SJCRH30 (cell line): ENCODE measurements at places on chromosomes 3 and 15. TPM values are rescaled to one million over a fixed set of nuclear protein-coding genes. Genes with fewer than 3 reads are reported as not detected.
A peak's percentile ranks its signal among the peaks of the same experiment; 100 is the strongest.

DNA sequence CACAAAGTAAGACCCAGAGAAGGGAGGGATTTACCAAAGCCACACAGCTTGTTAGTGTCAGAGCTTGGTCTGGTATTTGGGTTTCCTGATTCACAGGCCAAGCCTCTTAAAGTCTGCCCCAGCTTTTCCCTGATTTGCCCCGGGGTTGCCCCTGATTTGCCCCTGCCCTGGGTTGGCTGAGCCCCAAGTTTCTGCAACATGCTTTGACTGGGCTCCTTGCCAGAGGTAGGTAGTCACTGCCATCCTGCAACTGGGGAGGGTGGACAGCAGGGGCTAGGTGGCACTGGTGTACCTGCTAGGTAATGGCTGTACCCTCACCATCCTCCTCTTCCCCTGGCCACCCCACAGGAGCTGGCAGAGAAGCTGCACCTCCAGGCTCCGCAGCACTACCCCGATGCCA lies 2.5 kb downstream of the MPI start:
- H3K4me3 ChIP-seq, result no peak overlapping the region
- H3K27ac ChIP-seq, result no peak overlapping the region
- H3K27me3 ChIP-seq, result no peaks in the 10 kb centered on the region

- H3K27me3 ChIP-seq, result no peaks in the 10 kb centered on the region
- peaks cover 18% of the 10 kb centered on the region for H3K4me1 ChIP-seq
- peak; percentile 29 for DNase-seq
- no peak overlapping the region for H3K27ac ChIP-seq
Measured at GRCh38 chr15:39430389-39430788, 150.5 kb upstream of the THBS1 start.

GRCh38 chr3:195591852-195592251 lies 8.1 kb upstream of the APOD start:
- no peaks in the 10 kb centered on the region for H3K4me1 ChIP-seq
- no peaks in the 10 kb centered on the region for H3K27me3 ChIP-seq
- H3K36me3 ChIP-seq, result no peaks in the 10 kb centered on the region
- no peak overlapping the region for H3K4me3 ChIP-seq
- no peak for DNase-seq

- no peak for DNase-seq
- H3K27ac ChIP-seq, result no peak overlapping the region
- H3K36me3 ChIP-seq, result no peaks in the 10 kb centered on the region
- no peaks in the 10 kb centered on the region for H3K4me1 ChIP-seq
Measured at GRCh38 chr3:31668242-31668641, 135.5 kb downstream of the STT3B start.

- no peaks in the 10 kb centered on the region for H3K36me3 ChIP-seq
- H3K4me1 ChIP-seq, result no peaks in the 10 kb centered on the region
- no peaks in the 10 kb centered on the region for H3K27me3 ChIP-seq
- H3K27ac ChIP-seq, result no peak overlapping the region
- no peak for DNase-seq
Measured at GRCh38 chr3:70049761-70050160, 50.2 kb downstream of the SAMMSON start.

GRCh38 chr3:31354373-31354772 lies 178.4 kb upstream of the STT3B start:
- H3K36me3 ChIP-seq, result no peaks in the 10 kb centered on the region
- no peaks in the 10 kb centered on the region for H3K27me3 ChIP-seq
- no peak overlapping the region for H3K27ac ChIP-seq
- H3K4me1 ChIP-seq, result no peaks in the 10 kb centered on the region

DNA sequence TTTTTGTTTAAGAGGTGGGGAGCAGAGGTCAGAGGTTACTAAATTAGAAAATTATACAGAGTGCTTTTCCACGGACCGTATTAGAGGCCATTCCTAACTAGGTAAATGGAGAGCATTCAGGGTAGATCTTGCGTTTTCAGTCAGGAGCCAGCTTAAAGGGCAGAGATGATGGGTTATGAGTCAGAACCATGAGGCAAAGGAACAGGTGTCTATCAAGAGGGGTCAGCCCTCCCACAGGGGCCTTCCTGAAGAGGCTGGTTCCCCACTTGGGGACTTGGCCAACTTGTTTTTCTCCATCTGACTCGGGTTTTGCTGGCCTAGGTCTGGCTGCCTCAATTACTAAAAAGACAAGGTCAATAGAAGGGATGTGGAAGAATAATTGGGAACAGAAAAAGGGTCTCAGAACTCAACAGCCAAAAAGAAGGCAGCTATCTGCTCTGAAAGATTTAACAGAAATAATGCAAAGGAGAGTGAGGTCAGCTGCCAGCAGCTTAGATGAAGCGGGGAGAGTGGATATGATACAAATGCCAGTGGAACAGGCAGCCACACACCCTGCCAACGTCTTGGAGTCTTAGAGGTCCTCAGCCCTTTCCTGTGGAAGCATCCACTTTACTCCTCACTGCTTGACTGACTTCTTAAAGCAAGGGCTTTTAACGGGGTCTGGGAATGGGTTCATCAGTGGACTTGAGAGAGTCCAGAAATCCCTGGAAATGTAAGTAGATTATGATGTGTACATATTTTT lies 17.6 kb downstream of the MTMR14 start:
- no peaks in the 10 kb centered on the region for H3K27me3 ChIP-seq
- no peak overlapping the region for H3K27ac ChIP-seq
- H3K36me3 ChIP-seq, result peaks cover 30% of the 10 kb centered on the region
- DNase-seq, result peak; percentile 28
- no peaks in the 10 kb centered on the region for H3K4me1 ChIP-seq

DNA sequence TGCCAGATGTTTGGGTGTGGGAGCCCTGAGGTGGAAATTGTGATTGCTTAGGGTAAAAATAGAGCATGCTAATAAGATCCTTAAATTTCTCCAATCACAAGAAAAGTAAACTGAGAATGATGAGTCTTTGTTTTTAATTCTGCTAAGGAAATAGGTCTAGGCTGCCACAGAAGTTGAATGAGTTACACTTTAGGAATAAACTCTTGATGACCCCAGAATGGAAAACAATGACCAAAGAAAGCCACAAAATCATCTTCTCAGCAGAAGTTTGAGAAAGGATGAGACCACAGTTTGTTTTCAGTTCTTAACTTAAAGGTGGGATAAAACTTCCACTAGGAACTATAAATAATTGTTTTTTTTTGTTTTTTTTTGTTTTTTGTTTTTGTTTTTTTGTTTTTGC lies 164.6 kb upstream of the BCL6 start:
- no peak overlapping the region for H3K4me3 ChIP-seq
- DNase-seq, result no peak
- H3K4me1 ChIP-seq, result no peaks in the 10 kb centered on the region
- H3K27me3 ChIP-seq, result no peaks in the 10 kb centered on the region

- no peaks in the 10 kb centered on the region for H3K36me3 ChIP-seq
- peaks cover 21% of the 10 kb centered on the region for H3K4me1 ChIP-seq
- peak; percentile 35 for DNase-seq
- H3K27ac ChIP-seq, result no peak overlapping the region; the same call in 1 of the 2 replicates
- H3K4me3 ChIP-seq, result no peak overlapping the region
- no peaks in the 10 kb centered on the region for H3K27me3 ChIP-seq
Measured at GRCh38 chr3:193342551-193342950, 36.0 kb downstream of the ATP13A5 start.

DNA sequence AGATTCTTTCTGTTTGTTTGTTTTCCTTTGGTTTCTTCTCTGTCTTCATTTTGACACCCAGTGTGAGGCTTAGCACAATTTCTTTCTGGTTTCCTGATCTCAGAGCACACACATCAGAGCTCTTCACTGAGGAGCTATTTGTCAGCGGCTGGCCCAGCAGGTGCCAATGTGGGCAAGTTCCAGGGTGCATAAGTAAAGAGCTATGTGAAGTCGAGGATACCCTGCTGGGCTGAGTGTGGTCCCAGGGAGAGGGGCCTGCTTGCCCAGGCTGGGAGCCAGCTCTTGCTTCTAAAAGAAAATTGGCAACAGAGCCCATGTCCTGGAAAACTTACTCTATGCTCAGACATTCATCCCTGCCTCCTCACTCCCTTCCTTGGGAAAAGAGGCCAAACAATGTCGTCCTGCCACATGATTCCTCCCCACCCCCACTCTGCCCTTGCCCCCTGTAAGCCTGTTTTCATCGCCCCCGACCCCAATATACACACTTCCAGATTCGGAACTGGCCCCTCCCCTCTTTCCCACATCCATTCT lies 101.2 kb downstream of the ST8SIA2 start:
- H3K4me1 ChIP-seq, result no peaks in the 10 kb centered on the region
- no peaks in the 10 kb centered on the region for H3K36me3 ChIP-seq
- no peak overlapping the region for H3K4me3 ChIP-seq
- no peak for DNase-seq

DNA sequence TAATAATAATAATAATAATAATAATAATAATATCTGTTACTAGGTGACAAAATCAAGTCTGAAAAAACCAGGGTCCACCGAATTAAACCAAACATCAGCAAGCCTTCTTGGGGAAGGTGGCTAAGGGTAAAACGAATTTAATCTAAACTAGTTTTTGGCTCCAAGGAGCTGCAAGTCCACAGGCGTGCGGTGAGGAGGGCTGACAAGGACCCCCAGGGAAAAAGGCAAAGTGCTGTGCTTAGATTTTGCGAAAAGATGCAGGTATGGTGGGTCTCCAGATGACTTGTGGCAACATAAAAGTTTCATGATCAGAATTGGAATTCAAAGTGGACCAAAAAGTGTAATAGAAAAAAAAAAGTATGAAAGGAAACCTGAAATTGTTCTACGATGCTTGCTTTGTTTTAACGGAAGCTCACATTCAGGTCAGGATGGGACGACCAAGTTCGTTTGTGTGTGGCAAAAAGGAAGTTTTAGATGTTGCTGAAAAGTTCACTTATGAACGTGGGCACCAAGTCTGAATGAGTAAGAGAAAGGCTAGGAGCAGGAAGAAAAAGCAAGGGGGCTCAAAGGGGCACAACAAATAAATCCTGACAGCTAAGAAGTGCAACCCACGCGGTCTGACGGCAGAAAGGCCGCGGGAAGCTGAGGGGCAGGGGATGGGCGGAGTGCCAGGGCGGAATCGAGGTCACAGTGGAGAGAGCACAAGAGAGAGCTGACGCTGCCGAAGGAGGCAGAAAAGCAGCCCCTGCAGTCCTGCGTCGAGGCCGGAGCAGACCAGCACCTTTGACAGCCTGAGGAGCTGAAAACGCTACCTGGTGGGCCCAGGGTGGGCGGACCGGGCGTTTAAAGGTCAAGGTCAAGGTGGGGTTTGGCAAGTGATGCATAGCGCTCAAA lies 1.1 kb downstream of the WDR82 start:
- peak overlapping the region; percentile 83 for H3K27ac ChIP-seq
- no peaks in the 10 kb centered on the region for H3K27me3 ChIP-seq
- DNase-seq, result peak; percentile 77
- H3K4me1 ChIP-seq, result peaks cover 20% of the 10 kb centered on the region
- H3K36me3 ChIP-seq, result peaks cover 20% of the 10 kb centered on the region
- H3K4me3 ChIP-seq, result peak overlapping the region; percentile 90

- no peaks in the 10 kb centered on the region for H3K4me1 ChIP-seq
- no peak overlapping the region for H3K4me3 ChIP-seq
- H3K27me3 ChIP-seq, result no peaks in the 10 kb centered on the region
- no peaks in the 10 kb centered on the region for H3K36me3 ChIP-seq
- no peak overlapping the region for H3K27ac ChIP-seq
- DNase-seq, result no peak
Measured at GRCh38 chr15:66047321-66048024, 178.2 kb downstream of the RAB11A start.

DNA sequence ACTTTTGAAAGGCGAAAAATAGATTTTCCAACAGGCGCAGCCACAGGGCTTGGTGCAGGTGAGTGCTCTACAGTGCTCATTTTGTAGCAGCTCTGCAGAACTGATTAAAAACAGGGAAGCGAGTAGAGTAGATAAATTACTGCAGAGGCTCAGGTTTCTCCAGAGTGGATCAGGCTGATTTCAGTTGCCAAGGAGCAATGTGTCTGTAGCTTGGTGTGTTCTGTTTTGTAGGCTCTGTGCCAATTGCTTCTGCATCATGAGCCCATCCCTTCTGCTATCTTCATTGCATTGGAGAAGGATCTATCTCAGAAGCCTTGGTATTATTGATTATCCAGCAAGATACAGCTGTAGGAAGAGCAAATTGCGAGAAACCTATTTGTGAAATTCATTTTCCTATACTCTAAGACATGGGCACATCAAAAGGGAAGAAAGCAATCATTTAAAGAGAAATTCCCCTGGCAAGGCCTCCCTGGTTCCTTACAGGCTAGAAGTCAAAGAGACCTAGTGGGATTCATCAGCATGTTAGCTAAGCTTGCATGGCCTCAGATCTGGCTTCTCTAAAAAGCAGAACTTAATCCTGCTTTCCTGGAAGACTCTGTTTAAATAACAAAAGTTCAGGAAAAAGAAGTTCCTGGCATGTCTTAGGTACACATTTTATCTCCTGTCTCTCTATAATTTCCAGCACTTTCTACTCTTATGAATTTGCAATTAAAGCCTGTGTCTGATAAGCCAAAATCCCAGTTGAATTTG lies 432.4 kb upstream of the ATP10A start:
- H3K4me1 ChIP-seq, result no peaks in the 10 kb centered on the region
- no peaks in the 10 kb centered on the region for H3K36me3 ChIP-seq
- H3K4me3 ChIP-seq, result no peak overlapping the region
- no peak for DNase-seq
- H3K27ac ChIP-seq, result no peak overlapping the region

GRCh38 chr3:157282261-157283191 lies 122.6 kb upstream of the CCNL1 start:
- no peaks in the 10 kb centered on the region for H3K36me3 ChIP-seq
- DNase-seq, result no peak
- no peak overlapping the region for H3K27ac ChIP-seq
- H3K4me3 ChIP-seq, result no peak overlapping the region
- no peaks in the 10 kb centered on the region for H3K27me3 ChIP-seq

- DNase-seq, result no peak
- H3K27ac ChIP-seq, result no peak overlapping the region
- peaks cover 4% of the 10 kb centered on the region; the same call in 1 of the 2 replicates for H3K4me1 ChIP-seq
Measured at GRCh38 chr3:11735638-11736037, 91.9 kb upstream of the VGLL4 start.

The FAM81A gene
- 27.3 and 32.2 TPM in 2 replicates for total RNA-seq

The SKOR1 gene
- total RNA-seq, result 3.1 and 4.5 TPM in 2 replicates

The SEMA7A gene
- 2.6 and 2.8 TPM in 2 replicates for total RNA-seq

The GPR27 gene
- not detected in 2 replicates for total RNA-seq

The ZNF619 gene
- total RNA-seq, result 2.1 and 3.4 TPM in 2 replicates

The ZNF280D gene
- total RNA-seq, result 15.9 and 17.6 TPM in 2 replicates

The GPR62 gene
- not detected in 2 replicates for total RNA-seq
